ENCODE measurements at places on chromosomes 4 and X. TPM values are rescaled to one million over a fixed set of nuclear protein-coding genes. Genes with fewer than 3 reads are reported as not detected.

The OPHN1 gene
- total RNA-seq, result 13.2 TPM

The TMEM271 gene
- total RNA-seq, result not detected

The RAB39B gene
- 1.3 TPM for total RNA-seq

The PFKFB1 gene
- total RNA-seq, result 0.49 TPM

The SPANXB1 gene
- not detected for total RNA-seq

The KIT gene
- 49.1 TPM for total RNA-seq

The ODAM gene
- total RNA-seq, result not detected

The PRKG2 gene
- total RNA-seq, result 0.72 TPM

The UTP3 gene
- total RNA-seq, result 28.6 TPM

The UNC5C gene
- 0.97 TPM for total RNA-seq

The DRP2 gene
- 1.6 TPM for total RNA-seq

The RASSF6 gene
- not detected for total RNA-seq

The HTATSF1 gene
- total RNA-seq, result 31.6 TPM

The PSAPL1 gene
- total RNA-seq, result not detected

The MAGEA9B gene
- total RNA-seq, result not detected

The PPP2R2C gene
- total RNA-seq, result 1.7 TPM

The BMX gene
- total RNA-seq, result 0.74 TPM

The SAGE1 gene
- total RNA-seq, result 0.15 TPM

The FGD1 gene
- 15.6 TPM for total RNA-seq

The BEX2 gene
- 50.4 TPM for total RNA-seq

The SSX4 gene
- total RNA-seq, result not detected

The BBS12 gene
- total RNA-seq, result 4.6 TPM

The RHOH gene
- total RNA-seq, result 20.4 TPM

The EMCN gene
- 70.4 TPM for total RNA-seq

The TCEAL7 gene
- 23.7 TPM for total RNA-seq

The MAGEA4 gene
- 0.23 TPM for total RNA-seq

The TDO2 gene
- not detected for total RNA-seq

The MEPE gene
- total RNA-seq, result not detected

The GLOD5 gene
- total RNA-seq, result not detected

The FRAS1 gene
- 51.7 TPM for total RNA-seq

The TMPRSS11E gene
- total RNA-seq, result 1.3 TPM

The TMEM144 gene
- 5.7 TPM for total RNA-seq

The LDB2 gene
- total RNA-seq, result 268 TPM

The SLC2A9 gene
- total RNA-seq, result 0.72 TPM

The GPR143 gene
- 16.8 TPM for total RNA-seq

The ATP8A1 gene
- 44.0 TPM for total RNA-seq

The POLA1 gene
- total RNA-seq, result 12.9 TPM

The KIAA1210 gene
- not detected for total RNA-seq

The LIN54 gene
- total RNA-seq, result 10.9 TPM

The ATP2B3 gene
- total RNA-seq, result 0.10 TPM

The RAB40AL gene
- 0.62 TPM for total RNA-seq

The BEND4 gene
- 16.3 TPM for total RNA-seq

The MAML3 gene
- 31.0 TPM for total RNA-seq

The ASB9 gene
- total RNA-seq, result 2.8 TPM

The TENT5D gene
- not detected for total RNA-seq

The CSAG3 gene
- total RNA-seq, result 5.5 TPM

The SMIM10 gene
- total RNA-seq, result 0.51 TPM

The MAGEC2 gene
- total RNA-seq, result not detected

The STPG2 gene
- 2.5 TPM for total RNA-seq

The UGT2A3 gene
- total RNA-seq, result not detected

The SNCA gene
- total RNA-seq, result 49.7 TPM

The CXCL10 gene
- total RNA-seq, result not detected
